ENCODE measurements at places on chromosomes 16 and 17. TPM values are rescaled to one million over a fixed set of nuclear protein-coding genes. Genes with fewer than 3 reads are reported as not detected.

The PHAF1 gene
- 19.6 TPM for total RNA-seq

The MYH1 gene
- total RNA-seq: not detected

The PDE6G gene
- total RNA-seq: 3.2 TPM

The CHRNB1 gene
- total RNA-seq: 8.7 TPM

- H3K4me1 ChIP-seq: peaks cover 6% of the 10 kb centered on the region
- no peak overlapping the region for H3K27ac ChIP-seq
- peak; percentile 59 for DNase-seq
- H3K27me3 ChIP-seq: no peaks in the 10 kb centered on the region
- no peaks in the 10 kb centered on the region for H3K36me3 ChIP-seq
These were observed 143.3 kb downstream of the PITPNC1 start for GRCh38 chr17:67520252-67520906.

DNA sequence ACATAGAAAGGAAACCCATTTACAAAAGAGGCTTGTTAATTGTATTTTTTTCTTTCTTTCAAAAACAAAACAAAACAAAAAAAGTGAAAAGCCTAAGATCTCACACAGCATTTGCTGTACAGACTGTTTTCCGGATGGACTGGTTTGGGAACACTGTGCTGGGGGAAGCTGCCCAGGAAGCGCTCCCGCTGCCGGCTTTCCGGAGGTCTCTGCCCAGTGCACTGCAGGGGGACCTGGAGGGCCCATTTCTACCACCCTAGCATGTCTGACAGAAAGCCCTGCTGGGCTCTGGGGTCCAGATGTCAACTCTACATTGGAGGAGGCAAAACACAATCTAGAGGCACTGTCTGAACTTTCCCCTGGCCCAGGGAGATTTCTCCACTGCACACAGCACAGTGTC is 26.3 kb upstream of the CLEC18B start:
- H3K27ac ChIP-seq: no peak overlapping the region
- no peaks in the 10 kb centered on the region for H3K4me1 ChIP-seq
- H3K36me3 ChIP-seq: peaks cover 22% of the 10 kb centered on the region

DNA sequence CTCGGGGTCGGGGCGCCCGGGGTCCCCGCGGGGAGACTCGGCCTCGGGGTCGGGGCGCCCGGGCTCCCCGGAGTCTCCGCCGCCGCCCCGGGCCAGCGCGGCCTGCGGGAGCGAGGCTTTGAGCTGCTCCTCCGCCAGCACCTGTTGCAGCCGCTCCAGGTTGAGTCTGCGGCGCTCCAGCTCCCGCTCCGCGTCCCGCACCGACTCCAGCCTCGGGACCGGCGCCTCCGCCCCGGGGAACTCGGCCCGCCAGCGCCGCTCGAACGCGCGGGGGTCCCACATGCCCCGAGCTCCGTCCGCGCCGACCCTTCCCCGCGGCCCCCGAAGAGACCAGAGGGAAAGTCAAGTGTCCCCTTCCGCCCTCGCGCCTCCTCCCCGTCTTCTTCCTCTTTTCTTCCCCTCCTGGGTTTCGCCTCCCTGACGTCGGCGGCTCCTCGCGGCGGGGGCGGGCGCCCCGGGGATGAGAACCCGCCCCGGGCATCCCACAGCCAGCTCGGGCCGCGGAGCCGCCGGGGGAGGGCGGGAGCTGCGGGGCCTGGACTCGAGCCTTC is 40.8 kb upstream of the BHLHA9 start:
- H3K27me3 ChIP-seq: peaks cover 61% of the 10 kb centered on the region
- no peak overlapping the region for H3K4me3 ChIP-seq
- H3K27ac ChIP-seq: no peak overlapping the region

- no peaks in the 10 kb centered on the region for H3K27me3 ChIP-seq
- H3K4me3 ChIP-seq: no peak overlapping the region
- no peak overlapping the region for H3K27ac ChIP-seq
- H3K36me3 ChIP-seq: no peaks in the 10 kb centered on the region
- DNase-seq: no peak
- peaks cover 14% of the 10 kb centered on the region for H3K4me1 ChIP-seq
These were observed 43.1 kb upstream of the MYH10 start for GRCh38 chr17:8673612-8674011.

- no peak overlapping the region for H3K27ac ChIP-seq
- no peaks in the 10 kb centered on the region for H3K27me3 ChIP-seq
- no peaks in the 10 kb centered on the region for H3K4me1 ChIP-seq
These were observed 2.6 kb upstream of the KRT14 start for GRCh38 chr17:41589301-41589700.

DNA sequence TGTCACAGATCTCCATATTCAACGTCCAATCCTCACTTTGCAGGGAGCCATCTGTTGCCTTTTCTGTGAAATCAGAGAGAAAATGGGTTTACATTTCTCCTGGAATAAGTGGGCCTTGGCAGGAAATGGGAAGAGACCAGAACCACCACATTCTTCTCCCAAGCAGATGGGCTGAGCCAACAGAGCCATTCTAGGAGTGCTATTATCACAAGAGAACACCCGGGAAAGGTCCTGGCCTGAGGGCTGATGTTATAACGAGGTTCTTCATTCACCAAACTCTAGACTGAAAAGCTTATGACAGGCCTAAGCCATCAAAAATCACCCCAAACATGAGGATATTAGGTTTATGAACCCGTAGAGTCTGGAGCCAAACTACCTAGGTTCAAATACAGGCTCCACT is 64.7 kb downstream of the TOM1L2 start:
- H3K27ac ChIP-seq: no peak overlapping the region
- H3K27me3 ChIP-seq: no peaks in the 10 kb centered on the region
- DNase-seq: peak; percentile 36
- H3K36me3 ChIP-seq: no peaks in the 10 kb centered on the region

GRCh38 chr16:67594956-67595355 is 32.6 kb downstream of the CTCF start:
- no peak overlapping the region for H3K4me3 ChIP-seq
- H3K36me3 ChIP-seq: peaks cover 37% of the 10 kb centered on the region
- no peak overlapping the region for H3K27ac ChIP-seq
- no peak for DNase-seq
- no peaks in the 10 kb centered on the region for H3K27me3 ChIP-seq

- H3K27me3 ChIP-seq: peaks cover 10% of the 10 kb centered on the region
- no peaks in the 10 kb centered on the region for H3K36me3 ChIP-seq
- no peak overlapping the region for H3K27ac ChIP-seq
- no peak for DNase-seq
These were observed 75.8 kb downstream of the MRC2 start for GRCh38 chr17:62703261-62703775.

DNA sequence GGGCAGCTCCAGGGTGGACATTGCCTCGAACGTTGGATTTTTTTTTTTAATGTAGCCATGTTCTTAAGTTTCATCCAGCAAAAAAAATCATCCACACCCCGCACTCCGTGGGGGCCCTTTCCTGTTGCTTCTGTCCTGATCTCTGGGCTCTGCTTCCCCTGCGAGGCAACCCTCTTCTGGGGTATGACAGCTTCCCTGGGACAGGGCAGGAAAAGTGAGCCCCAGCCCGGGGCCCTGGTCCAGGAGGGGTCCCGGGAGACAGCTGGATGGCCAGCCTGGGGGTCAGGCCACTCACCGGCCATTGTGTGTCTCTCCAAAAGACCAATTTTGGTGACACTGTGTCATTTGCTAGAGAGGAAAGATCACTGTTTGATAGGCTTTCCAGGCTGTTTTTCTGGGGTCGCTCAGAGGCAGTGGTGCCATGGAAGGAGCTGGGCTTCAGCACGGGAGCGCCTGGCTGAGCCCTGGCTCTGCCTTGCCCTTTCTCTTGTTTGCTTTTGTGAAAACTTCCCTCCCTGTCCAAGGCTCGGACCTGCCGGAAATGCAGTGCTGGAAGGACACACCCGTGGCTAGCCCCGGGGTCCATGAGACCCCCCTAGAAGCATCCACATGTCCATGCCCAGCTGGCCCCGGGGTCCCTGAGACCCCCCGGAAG is 41.0 kb upstream of the CHMP6 start:
- no peaks in the 10 kb centered on the region for H3K27me3 ChIP-seq
- no peaks in the 10 kb centered on the region for H3K4me1 ChIP-seq
- peaks cover 21% of the 10 kb centered on the region for H3K36me3 ChIP-seq
- DNase-seq: no peak
- H3K27ac ChIP-seq: no peak overlapping the region
- no peak overlapping the region for H3K4me3 ChIP-seq
